ENCODE measurements at places on chromosomes 6 and 20.

DNA sequence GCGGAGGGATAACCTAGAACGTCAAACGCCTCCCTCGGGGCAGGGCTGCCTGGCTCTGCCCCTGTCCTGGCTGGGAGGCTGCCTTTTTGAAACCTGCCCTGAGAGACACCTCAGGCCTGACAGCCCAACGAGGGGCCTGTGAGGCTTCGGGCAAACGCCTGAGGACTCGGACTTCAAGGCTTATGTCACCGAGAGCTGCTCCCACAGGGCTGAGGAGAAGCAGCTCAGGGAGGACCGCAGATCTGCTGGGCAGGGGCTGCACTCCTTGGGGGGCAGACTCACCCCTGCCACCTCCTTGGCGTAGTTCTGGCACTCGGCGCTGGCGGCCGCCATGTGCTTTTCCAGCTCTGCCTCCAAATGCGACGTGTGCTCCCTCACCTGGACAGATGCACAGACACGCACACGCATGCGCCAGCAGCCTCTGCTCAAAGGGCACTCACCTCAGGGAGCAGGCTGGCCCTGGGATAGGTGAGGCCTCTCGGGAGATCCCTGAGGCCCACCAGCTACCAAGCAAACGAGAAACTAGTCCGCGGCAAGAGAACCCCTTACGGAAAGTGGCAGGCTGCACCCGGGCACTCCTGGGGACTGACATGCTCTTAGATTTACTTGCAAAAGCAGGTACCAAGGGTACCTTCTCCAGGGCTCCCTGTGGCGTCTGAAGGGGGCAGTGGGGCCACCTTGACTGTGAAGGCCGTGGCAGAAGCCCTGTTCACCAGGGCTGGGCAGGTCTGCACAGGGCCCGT, 49.6 kb downstream of the DSTN start:
- DNase-seq: no peak

- DNase-seq: no peak
These were observed 25.9 kb upstream of the UST start for GRCh38 chr6:148720897-148721296.

DNA sequence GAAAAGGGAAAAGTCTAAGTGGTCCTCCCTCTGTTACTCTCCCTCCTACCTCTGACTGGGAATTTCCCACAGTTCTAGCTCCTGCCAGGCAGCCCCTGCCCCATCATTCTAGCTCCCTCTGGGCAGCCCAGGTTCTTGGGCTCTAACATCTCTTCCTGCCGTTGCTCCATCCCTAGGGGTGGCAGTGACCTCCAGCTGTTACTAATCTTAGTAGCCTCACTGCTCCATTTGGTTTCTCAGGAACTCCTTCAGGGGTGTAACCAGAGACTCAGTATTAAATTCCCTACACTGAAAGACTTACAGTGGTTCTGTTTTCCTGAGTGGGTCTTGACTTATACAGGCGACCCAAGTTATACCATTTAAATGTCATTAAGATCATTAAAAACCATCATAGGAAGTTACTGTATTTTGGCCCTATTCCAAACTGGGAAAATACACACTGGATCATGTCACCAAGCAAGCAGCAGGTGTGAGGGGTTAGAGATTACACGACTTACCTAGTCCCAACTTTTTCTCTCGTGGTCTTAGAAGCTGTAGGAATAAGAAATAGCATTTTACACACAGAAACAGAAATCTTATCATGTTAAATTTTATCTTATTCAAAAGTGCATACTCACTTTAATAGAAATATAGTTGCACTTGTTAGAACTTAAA, 10.1 kb downstream of the DPM1 start:
- DNase-seq: no peak

DNA sequence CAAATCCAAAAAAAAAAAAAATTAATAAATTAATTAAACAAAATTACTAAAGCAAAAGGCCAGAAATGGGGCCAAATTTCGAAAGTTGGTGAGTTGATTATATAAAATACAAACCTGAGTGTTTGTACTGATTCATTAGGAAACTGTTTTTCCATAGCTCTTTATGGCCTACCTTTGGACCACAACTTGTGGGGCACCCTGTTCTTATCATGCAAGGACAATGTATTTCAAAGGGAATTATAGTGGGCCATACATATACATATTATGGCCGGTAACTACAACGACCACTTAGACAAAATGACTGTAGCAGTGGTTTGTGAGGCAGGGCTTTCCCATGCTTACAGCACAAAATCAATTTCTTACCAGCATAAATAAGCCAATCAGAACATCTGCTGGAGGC, 69.5 kb downstream of the ESF1 start:
- no peak for DNase-seq

GRCh38 chr6:127367023-127367375, 23.6 kb upstream of the ECHDC1 start:
- no peak for DNase-seq

DNA sequence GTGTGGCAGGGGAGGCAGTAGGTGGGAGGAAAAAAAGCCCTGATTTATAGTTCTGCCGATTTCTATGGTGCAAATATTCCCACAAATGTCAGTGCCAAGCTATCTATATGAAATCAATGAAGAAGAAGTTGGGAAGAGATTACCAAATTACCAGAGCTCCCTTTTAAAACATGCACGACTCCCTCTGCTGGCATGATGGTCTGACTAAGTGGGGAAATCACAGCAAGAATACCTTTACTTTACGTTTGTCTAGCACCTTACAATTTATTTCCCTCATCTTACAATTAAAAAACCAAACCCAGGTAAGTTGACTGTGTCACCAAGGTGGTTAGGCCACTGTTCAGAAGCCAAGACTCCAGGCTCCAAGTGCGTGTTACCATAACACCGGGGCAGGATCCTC, 55.6 kb downstream of the AGPAT4 start:
- no peak for DNase-seq

- DNase-seq: no peak
These were observed 142.6 kb downstream of the ADGRG6 start for GRCh38 chr6:142444376-142444775.

DNA sequence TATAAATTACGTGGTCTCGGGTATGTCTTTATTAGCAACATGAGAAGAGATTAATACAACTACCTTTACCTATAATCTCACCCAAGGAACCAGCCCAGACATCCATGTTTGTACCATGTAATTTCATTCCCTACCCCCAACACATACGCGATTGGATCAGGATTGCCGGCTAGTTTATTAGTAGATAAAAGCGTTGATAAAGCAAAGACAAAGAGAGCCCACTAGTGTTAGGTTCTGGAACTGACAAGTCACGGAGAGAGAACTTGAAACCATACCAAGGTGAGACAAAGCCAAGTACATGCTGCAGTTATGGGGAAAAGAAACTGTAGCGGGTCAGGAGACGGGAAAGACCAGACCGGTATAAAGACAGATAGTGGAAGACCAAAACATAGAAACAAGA, 37.4 kb upstream of the FAM135A start:
- no peak for DNase-seq

GRCh38 chr20:59962155-59962554, 3.9 kb downstream of the CDH26 start:
- no peak for DNase-seq
